Stimulated activated CD4-positive, alpha-beta T cell treated with anti-CD3 and anti-CD28 coated beads, TNF-alpha, amount 100 ng/mL, for 1 hour (primary cell): ENCODE measurements at places on chromosomes 2 and 18.

DNA sequence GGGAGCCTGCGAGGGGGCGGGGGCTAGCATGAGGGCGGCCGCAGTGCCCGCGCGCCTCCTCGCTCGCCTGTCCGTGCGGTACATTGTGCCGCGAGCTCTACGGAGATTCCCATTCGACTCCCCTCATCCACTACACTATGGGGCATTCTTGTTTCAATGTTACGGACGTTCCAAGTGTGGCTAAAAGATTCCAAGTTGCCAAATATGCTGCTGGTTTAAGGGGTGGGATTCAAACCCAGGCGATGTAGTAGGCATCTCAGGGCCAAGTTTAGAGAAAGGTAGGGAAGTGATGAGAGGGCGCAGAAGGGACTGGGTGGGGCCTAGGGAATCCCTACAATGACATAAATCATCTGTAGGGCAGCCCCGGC, 10.0 kb upstream of the CRYBA2 start:
- no peak for DNase-seq

DNA sequence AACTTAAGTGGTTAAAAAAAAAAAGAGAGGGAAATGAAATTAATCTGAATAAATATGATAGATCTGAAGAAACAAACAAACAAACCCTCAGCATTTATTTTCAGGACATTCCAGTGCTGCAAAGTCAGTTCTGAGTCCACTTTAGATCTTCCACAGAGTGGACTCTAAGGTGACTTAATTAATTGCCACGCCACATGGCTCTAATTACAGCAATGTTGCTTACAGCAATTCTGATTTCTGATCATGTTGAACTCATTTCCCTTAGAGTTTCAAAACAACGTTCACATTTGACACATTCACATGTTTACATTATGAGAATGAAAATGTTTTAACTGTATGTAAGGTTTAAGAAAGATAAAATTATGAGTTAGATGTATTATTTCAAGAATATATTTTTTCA, 38.6 kb upstream of the RASGRP3 start:
- no peak for DNase-seq

DNA sequence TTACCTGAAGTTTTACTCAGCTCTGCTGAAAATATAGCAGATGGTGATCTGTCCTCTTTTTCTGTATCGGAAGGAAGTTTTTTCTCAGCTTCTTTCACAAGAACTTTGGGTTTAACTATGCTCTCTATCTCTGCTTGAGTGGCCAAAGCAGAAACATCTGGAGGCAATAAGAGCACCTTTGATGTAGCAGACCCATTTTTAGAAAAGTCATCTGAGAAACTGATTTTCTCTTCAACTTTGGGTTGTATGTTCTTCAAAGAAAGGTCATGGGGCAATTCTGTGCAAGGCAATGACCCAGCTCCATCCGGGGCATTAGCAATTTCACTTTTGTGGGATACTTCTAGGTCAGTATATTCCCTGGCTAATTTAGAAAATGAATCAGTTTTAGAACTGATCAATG, 25.2 kb downstream of the RTN4 start:
- DNase-seq: no peak

DNA sequence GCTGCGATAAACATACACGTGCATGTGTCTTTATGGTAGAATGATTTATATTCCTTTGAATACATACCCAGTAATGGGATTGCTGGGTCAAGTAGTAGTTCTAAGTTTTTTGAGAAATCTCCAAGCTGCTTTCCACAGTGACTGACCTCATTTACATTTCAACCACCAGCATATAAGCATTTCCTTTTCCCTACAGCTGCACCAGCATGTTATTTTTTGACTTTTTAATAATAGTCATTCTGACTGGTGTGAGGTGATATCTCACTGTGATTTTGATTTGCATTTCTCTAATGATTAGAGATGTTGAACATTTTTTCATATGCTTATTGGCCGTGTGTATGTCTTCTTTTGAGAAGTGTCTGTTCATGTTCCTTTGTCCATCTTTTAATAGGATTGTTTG, 22.8 kb downstream of the GALNT1 start:
- DNase-seq: no peak

DNA sequence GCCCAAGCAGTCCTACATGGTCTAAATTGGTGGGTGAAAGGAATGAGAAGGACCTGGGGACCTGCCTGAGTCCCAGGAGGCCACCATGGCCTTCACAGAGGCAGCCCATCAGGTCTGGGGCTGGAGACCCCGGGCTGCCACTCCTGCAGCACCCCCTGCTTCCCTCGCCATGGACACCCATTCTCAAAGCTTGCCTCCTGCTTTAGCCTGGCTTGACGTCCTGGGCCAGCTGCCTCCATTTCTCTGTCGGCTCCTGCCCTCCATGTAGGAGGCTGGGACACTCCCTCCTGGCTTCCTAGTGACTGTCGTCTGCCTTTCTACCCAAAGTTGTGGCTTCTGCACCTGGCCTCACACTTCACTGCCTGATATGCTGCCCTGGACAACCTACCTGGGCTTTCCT, 198.6 kb downstream of the FAM210A start:
- DNase-seq: no peak

GRCh38 chr18:48278081-48278480, 131.1 kb downstream of the ZBTB7C start:
- DNase-seq: no peak
